ENCODE measurements at places on chromosomes 13 and 19.

DNA sequence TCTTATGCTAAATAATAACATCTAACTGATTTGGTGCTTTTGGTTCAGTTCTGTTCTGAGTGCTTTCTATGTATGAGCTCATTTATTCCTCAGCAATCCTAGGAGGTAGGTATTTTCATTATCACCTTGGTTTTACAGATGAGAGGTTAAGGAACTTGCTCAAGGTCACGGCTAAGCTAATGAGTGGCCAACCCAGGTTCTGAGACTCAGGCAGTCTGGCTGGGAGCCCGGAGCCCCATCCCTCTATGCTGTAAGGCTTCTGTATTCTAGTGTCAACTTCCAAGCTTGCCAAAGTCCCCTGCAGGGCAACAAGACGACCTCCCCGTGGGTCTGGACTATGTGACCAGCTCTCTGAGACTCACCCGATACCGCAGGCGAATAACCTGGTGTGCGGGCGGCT lies 60.5 kb downstream of the PARP4 start:
- no peaks in the 10 kb centered on the region for H3K4me1 ChIP-seq
- H3K4me3 ChIP-seq, result no peak overlapping the region
- no peaks in the 10 kb centered on the region for H3K27me3 ChIP-seq
- no peak for DNase-seq
- H3K27ac ChIP-seq, result no peak overlapping the region

DNA sequence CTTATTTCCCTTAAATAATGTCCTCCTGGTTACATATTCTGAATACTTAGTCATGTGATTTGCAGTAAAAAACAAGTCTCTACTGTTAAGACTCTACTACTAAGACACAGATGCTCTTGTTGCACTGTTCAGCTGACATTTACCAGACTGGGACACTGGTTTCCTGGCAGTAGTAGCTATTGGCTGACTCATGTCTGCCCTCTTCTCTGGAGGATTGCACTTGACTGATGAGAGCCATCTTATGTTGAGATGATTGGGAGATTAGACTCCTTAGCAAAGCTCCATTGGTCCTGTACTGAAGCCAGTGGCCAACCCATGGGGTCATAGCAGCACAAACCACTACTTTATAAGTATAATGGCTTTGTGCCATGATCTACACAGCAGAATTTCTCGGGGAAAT lies 1672.6 kb upstream of the PCDH20 start:
- no peak overlapping the region for H3K27ac ChIP-seq
- DNase-seq, result no peak
- no peaks in the 10 kb centered on the region for H3K4me1 ChIP-seq
- no peaks in the 10 kb centered on the region for H3K36me3 ChIP-seq
- no peaks in the 10 kb centered on the region for H3K27me3 ChIP-seq

DNA sequence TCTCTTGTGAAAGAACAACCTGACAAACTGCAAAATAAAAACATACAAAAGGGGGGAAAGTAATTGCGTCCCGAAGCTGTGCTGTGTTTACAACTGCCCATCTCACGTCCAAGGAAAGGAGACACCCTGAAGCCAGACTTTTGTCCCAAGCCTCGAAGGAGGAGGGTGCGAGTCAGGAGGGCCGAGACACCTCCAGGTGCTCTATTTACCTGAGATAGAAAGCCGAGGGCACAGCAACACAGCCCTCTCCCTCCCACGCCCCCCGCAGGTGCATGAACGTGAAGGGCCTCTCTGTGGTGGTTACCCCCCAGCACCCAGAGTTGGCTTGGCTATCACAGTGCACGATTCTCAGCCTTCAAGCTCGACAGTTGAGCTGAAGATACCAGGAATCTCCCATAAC lies 33.2 kb downstream of the NLRP13 start:
- no peaks in the 10 kb centered on the region for H3K36me3 ChIP-seq
- H3K27ac ChIP-seq, result no peak overlapping the region
- no peaks in the 10 kb centered on the region for H3K4me1 ChIP-seq
- no peak for DNase-seq

- no peaks in the 10 kb centered on the region for H3K27me3 ChIP-seq
- no peak for DNase-seq
- no peak overlapping the region for H3K27ac ChIP-seq
- H3K4me1 ChIP-seq, result no peaks in the 10 kb centered on the region
These were observed 42.4 kb downstream of the ADGRE3 start for GRCh38 chr19:14632286-14632685.

- H3K4me1 ChIP-seq, result no peaks in the 10 kb centered on the region
- H3K36me3 ChIP-seq, result no peaks in the 10 kb centered on the region
- H3K4me3 ChIP-seq, result no peak overlapping the region
- H3K27me3 ChIP-seq, result no peaks in the 10 kb centered on the region
These were observed 120.6 kb upstream of the GPR12 start for GRCh38 chr13:26881154-26881553.

GRCh38 chr13:113153810-113154748 lies 4.4 kb upstream of the PROZ start:
- peak overlapping the region; percentile 86 for H3K27ac ChIP-seq
- DNase-seq, result peak; percentile 83
- no peaks in the 10 kb centered on the region for H3K36me3 ChIP-seq
- peaks cover 12% of the 10 kb centered on the region for H3K4me1 ChIP-seq
- H3K27me3 ChIP-seq, result peaks cover 5% of the 10 kb centered on the region

GRCh38 chr13:94063848-94064247 lies 415.6 kb downstream of the DCT start:
- no peaks in the 10 kb centered on the region for H3K4me1 ChIP-seq
- no peak overlapping the region for H3K27ac ChIP-seq
- H3K27me3 ChIP-seq, result no peaks in the 10 kb centered on the region
- no peak overlapping the region for H3K4me3 ChIP-seq

GRCh38 chr13:22099585-22099984 lies 428.7 kb downstream of the FGF9 start:
- no peaks in the 10 kb centered on the region for H3K27me3 ChIP-seq
- H3K4me3 ChIP-seq, result no peak overlapping the region
- H3K4me1 ChIP-seq, result no peaks in the 10 kb centered on the region
- H3K36me3 ChIP-seq, result no peaks in the 10 kb centered on the region

DNA sequence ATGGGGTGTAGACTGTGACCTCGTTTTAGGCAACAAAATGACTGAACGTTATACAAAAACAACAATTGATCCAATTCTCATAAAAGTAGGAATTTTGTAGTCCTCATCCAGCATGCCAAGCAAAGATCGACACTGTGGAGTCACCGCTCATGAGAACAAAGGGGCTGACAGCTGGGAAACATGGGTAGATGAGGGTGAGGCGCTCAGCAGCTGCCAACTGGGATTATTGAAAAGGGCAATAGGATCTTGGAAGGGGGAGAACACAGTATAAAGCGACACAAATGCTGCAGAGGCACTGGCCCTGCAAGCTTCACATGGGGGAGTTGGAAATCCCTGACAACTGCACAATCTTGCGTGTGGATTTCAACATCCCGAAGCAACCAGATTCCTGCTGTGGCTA lies 5.4 kb upstream of the ZNF765 start:
- H3K27ac ChIP-seq, result no peak overlapping the region
- peaks cover 8% of the 10 kb centered on the region for H3K27me3 ChIP-seq
- H3K4me1 ChIP-seq, result peaks cover 7% of the 10 kb centered on the region
- no peak for DNase-seq
- no peak overlapping the region for H3K4me3 ChIP-seq
- H3K36me3 ChIP-seq, result no peaks in the 10 kb centered on the region

- peak overlapping the region; percentile 75 for H3K27ac ChIP-seq
- H3K27me3 ChIP-seq, result no peaks in the 10 kb centered on the region
These were observed 77.2 kb downstream of the KLF12 start for GRCh38 chr13:74056801-74057542.

DNA sequence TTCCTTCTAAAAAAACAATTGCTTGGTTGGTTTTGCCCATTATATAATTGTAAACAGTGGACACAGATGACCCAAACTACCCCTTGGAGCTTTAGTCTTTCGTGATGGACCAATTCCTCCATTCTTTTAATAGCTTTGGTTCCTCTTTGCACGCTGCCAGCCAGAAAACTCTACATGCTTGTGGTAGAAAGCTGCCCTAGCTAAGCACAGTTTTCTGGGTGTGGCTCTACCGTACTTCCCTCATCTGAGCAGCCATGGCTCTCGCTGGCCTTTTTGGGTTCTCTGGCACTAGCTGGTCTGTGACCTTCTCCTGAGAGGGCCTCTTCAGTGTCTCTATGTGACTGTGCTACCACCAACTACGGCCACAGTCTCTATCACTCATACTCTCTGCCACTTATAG lies 29.9 kb upstream of the CEBPA start:
- H3K27ac ChIP-seq, result no peak overlapping the region
- H3K36me3 ChIP-seq, result no peaks in the 10 kb centered on the region
- peaks cover 7% of the 10 kb centered on the region for H3K27me3 ChIP-seq
- no peak for DNase-seq

GRCh38 chr13:35378939-35379338 lies 97.5 kb downstream of the MAB21L1 start:
- H3K27ac ChIP-seq, result no peak overlapping the region
- no peaks in the 10 kb centered on the region for H3K27me3 ChIP-seq
- H3K4me3 ChIP-seq, result no peak overlapping the region
- H3K36me3 ChIP-seq, result no peaks in the 10 kb centered on the region
- peaks cover 3% of the 10 kb centered on the region for H3K4me1 ChIP-seq
- no peak for DNase-seq

DNA sequence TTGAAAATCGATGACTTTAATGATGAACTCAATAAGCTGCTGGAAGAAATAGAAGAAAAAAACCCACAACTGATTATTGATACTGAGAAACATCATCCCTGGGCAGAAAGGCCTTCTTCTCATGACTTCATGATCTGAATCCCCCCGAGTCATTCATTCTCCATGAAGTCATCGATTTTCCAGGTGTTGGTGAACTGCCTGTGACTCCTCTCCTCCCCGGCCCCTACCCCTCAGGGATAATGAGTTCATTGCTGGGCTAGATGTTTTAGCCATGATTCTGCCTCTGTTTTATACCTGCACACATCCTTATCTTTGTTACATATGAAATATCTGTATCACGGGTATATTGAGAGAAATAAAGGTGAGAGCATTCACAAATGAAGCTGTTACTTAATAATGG lies 34.6 kb downstream of the NLRP2 start:
- no peak overlapping the region for H3K27ac ChIP-seq
- H3K4me1 ChIP-seq, result no peaks in the 10 kb centered on the region
- no peak overlapping the region for H3K4me3 ChIP-seq

DNA sequence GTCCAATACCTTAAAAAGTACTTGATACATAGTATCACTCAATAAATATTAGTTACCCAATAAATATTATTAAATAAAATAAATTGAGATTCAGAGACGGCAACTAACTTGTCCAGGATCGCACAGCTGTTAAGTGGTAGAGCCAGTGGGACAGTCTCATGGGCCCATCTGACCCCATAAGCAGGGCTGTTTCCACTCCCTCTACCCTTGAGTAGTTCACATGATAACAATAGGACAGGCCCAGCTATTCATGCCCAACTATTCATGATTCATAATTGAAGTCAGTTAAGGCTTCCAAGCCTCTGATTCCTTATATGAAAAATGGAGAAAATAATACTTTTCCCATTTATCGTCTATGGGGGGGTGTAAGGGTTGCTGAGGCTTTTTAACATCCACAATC lies 78.2 kb downstream of the C13orf42 start:
- H3K36me3 ChIP-seq, result no peaks in the 10 kb centered on the region
- H3K27me3 ChIP-seq, result no peaks in the 10 kb centered on the region
- DNase-seq, result no peak
- H3K4me1 ChIP-seq, result peaks cover 16% of the 10 kb centered on the region
- H3K4me3 ChIP-seq, result no peak overlapping the region

DNA sequence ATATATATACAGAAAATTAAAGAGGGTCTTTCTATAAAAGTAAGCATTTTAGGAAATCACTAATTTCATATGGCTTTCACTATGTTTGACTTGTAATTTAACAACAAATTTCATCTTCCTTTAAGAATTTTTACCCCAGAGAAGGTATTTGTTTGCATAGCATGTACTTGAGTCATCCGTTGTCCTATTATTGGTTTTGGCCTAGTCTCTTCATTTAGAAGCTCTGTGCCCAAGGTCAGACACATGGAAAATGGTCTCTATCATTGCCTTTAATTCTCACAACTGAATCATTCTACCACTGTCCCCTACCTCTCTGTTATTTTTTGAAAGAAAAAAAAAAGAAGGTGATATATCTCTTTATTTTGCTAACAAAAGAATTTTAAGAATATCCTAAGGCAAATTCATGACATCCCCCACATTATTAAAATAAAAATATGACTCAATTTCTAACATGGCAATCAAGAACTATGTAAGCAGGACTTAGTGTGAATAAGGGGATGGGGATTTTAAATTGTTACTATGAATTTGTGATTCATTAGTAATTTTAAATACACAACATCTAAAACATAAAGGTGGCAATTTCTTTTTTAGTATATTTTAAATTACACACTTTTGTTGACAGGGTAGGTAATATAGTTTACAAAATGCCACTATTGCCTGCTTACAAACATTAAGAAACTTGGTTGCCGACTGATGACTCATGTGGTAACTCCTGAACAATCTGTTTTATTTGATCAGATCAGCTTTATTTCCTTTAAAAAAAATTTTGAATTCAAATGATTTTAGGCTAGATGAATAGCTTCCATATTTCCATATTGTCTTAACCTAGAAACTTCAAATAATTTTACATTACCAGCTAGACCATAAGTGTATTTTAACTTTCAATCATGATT lies 13.9 kb downstream of the SLITRK5 start:
- no peak for DNase-seq
- no peaks in the 10 kb centered on the region for H3K4me1 ChIP-seq
- no peaks in the 10 kb centered on the region for H3K27me3 ChIP-seq
- H3K27ac ChIP-seq, result no peak overlapping the region

- DNase-seq, result no peak
- no peak overlapping the region for H3K4me3 ChIP-seq
- H3K27ac ChIP-seq, result peak overlapping the region; percentile 6
- H3K4me1 ChIP-seq, result no peaks in the 10 kb centered on the region
- no peaks in the 10 kb centered on the region for H3K36me3 ChIP-seq
These were observed 19.4 kb downstream of the TSHZ3 start for GRCh38 chr19:31329819-31330218.

GRCh38 chr19:4208385-4209094 lies 20.8 kb upstream of the EBI3 start:
- H3K4me1 ChIP-seq, result no peaks in the 10 kb centered on the region
- H3K27ac ChIP-seq, result no peak overlapping the region
- no peaks in the 10 kb centered on the region for H3K36me3 ChIP-seq
- no peak overlapping the region for H3K4me3 ChIP-seq
- H3K27me3 ChIP-seq, result peaks cover 18% of the 10 kb centered on the region
- no peak for DNase-seq

- no peaks in the 10 kb centered on the region for H3K27me3 ChIP-seq
- no peak for DNase-seq
- no peak overlapping the region for H3K27ac ChIP-seq
These were observed 286.6 kb downstream of the LIG4 start for GRCh38 chr13:107928762-107929161.

- no peak overlapping the region for H3K27ac ChIP-seq
- H3K36me3 ChIP-seq, result no peaks in the 10 kb centered on the region
- DNase-seq, result no peak
- H3K4me1 ChIP-seq, result no peaks in the 10 kb centered on the region
- no peak overlapping the region for H3K4me3 ChIP-seq
These were observed 56.3 kb upstream of the UBAC2 start for GRCh38 chr13:99144306-99144705.

GRCh38 chr13:61908906-61909615 lies 493.4 kb upstream of the PCDH20 start:
- no peaks in the 10 kb centered on the region for H3K27me3 ChIP-seq
- no peak overlapping the region for H3K4me3 ChIP-seq
- no peak overlapping the region for H3K27ac ChIP-seq

- no peaks in the 10 kb centered on the region for H3K4me1 ChIP-seq
- no peak overlapping the region for H3K4me3 ChIP-seq
- no peak overlapping the region for H3K27ac ChIP-seq
- DNase-seq, result no peak
These were observed 6.0 kb upstream of the CTU1 start for GRCh38 chr19:51114087-51114729.
